Activated T-helper 2 cell treated with anti-CD3 and anti-CD28 coated beads, Interferon-gamma antibody, Interleukin-2, Interleukin-4, amounts not matched to agents 10 μg/mL and 5 μg/mL and 100 μg/mL, durations not matched to agents 14 hours and 24 hours and 36 hours (primary cell): ENCODE measurements at places on chromosomes 6 and 20. TPM values are rescaled to one million over a fixed set of nuclear protein-coding genes. Genes with fewer than 3 reads are reported as not detected.

- H3K36me3 ChIP-seq = no peaks in the 10 kb centered on the region
- no peak for DNase-seq
- H3K27ac ChIP-seq = no peak overlapping the region
- H3K27me3 ChIP-seq = no peaks in the 10 kb centered on the region
These were observed 379.7 kb downstream of the BMP2 start for GRCh38 chr20:7147220-7147601.

GRCh38 chr6:43170417-43170930 lies 595 bp upstream of the SRF start:
- H3K27ac ChIP-seq = peak overlapping the region; percentile 92
- peak overlapping the region; percentile 92 for H3K4me3 ChIP-seq
- no peak for DNase-seq
- H3K36me3 ChIP-seq = peaks cover 17% of the 10 kb centered on the region
- peaks cover 2% of the 10 kb centered on the region for H3K27me3 ChIP-seq

DNA sequence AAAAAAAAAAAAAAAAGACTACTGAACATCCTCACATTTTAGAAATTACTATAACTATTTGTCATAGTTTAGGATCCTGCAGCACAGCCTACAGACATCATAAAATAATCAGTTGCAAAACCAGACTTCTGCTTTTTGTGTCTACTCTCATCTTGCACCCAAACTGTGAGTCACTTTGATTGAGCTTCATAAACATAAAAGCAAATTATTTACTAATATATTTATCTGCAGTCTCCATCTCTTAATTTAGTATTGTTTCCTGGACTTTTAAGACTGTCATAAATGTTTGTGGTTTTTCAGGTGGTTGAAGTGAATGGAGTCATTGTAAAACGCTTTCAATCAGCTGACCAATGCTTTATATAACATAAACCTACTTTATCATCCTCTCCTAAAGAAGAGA lies 14.8 kb upstream of the CALHM6 start:
- H3K27ac ChIP-seq = no peak overlapping the region
- no peak overlapping the region for H3K4me3 ChIP-seq
- no peak for DNase-seq
- H3K4me1 ChIP-seq = peaks cover 32% of the 10 kb centered on the region
- H3K27me3 ChIP-seq = peaks cover 26% of the 10 kb centered on the region

GRCh38 chr20:47489448-47489872 lies 12.2 kb upstream of the NCOA3 start:
- H3K4me3 ChIP-seq = no peak overlapping the region
- no peaks in the 10 kb centered on the region for H3K36me3 ChIP-seq
- H3K4me1 ChIP-seq = peaks cover 60% of the 10 kb centered on the region
- peak overlapping the region; percentile 99 for H3K27ac ChIP-seq
- H3K27me3 ChIP-seq = no peaks in the 10 kb centered on the region

DNA sequence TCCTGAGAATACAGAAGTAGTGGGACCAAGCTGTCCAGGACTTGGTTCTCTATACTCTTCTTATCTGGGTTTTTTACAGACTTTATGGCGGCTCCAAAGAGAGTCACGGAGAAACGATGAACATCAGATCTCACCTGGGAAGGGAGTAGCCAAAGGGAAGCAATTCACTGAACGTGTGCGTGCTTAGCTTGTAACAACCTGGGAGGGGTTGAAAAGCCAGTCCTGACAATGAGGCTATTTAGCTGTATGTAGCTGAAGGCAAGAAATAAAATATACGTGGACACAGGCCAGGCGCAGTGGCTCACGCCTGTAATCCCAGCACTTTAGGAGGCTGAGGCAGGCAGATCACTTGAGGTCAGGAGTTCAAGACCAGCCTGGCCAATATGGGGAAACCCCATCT lies 18.2 kb upstream of the RBL1 start:
- no peaks in the 10 kb centered on the region for H3K36me3 ChIP-seq
- H3K27ac ChIP-seq = no peak overlapping the region
- H3K4me1 ChIP-seq = peaks cover 4% of the 10 kb centered on the region
- peaks cover 4% of the 10 kb centered on the region for H3K27me3 ChIP-seq

The BPIFA1 gene
- not detected in 2 replicates for total RNA-seq

DNA sequence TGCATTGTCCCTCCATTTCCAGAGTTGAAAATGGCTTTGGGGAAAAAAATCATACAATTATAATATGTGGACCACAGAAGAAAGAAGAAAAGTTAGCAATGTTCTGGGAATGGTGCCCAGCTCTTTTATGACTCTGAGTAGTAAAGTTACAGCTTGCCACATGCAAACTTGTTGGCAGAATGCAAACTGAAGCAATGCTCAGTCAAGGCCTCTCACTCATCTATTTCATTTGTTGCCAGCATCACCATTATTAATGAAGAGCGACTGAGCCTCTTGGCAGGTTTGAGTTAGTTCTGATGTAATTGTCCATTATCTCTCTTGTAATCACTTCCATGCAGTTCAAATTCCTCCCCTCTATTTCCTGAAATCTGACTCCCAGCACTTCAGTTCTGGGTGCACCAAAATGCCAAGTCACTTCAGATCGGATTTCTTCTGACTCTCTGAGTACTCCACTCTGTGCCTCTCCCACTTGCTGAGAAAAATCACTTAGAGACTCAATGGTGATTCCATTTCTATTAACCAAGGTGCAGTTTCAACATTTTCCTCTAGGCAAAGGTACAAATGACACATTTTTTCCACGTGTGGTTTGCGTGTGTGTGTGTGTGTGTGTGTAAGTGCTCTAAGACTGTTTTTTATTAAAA lies 154.4 kb upstream of the STMND1 start:
- H3K27ac ChIP-seq = no peak overlapping the region
- no peak for DNase-seq
- no peaks in the 10 kb centered on the region for H3K36me3 ChIP-seq
- peaks cover 42% of the 10 kb centered on the region for H3K27me3 ChIP-seq
- peaks cover 21% of the 10 kb centered on the region for H3K4me1 ChIP-seq
- no peak overlapping the region for H3K4me3 ChIP-seq

The MCCD1 gene
- not detected in 2 replicates for total RNA-seq

DNA sequence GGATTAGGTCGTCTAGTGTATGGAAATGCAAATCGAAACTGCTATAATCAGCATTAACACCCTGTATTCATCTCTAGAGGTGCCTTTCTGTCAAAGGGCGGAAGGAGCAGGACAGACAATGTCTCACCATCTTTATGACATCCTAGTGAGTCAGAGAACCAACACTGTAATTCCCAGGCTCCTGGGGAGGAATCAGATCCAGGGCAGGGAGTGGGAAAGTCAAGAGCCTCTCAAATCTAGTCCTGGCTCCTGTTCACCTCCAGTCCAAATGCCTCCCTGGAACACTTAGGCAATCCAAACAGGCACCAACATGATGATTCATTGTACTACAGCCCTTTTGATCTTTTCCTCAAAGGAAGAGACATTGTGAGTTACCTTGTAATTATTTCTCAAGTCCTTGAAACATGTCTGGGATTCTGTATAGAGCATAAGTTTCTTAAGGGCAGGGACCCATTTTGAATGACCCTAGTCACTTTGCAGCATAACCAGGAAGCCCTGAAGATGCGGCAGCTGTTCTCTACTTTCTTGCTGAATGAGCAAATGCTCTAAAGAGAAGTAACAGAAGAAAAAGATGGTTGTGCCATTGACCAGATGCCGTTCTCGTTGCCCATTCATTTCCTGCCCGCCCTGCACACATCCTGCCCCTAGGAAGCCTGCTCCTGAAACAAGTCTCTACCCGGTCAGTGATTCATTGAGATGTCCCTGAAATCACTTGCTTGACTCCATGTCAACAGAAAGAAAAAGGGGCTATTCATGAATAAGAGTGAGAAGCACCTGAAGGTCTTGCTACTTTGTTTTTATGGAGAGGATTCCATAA lies 112.8 kb upstream of the JARID2 start:
- no peaks in the 10 kb centered on the region for H3K36me3 ChIP-seq
- no peak overlapping the region for H3K4me3 ChIP-seq
- peaks cover 33% of the 10 kb centered on the region for H3K4me1 ChIP-seq
- H3K27ac ChIP-seq = no peak overlapping the region
